ENCODE measurements at places on chromosomes 7 and 10. TPM values are rescaled to one million over a fixed set of nuclear protein-coding genes. Genes with fewer than 3 reads are reported as not detected.
A peak's percentile ranks its signal among the peaks of the same experiment; 100 is the strongest.

Gene CALML5
- total RNA-seq = not detected

Gene MYO3A
- total RNA-seq = not detected

Gene CYP2E1
- 3.3 TPM for total RNA-seq

DNA sequence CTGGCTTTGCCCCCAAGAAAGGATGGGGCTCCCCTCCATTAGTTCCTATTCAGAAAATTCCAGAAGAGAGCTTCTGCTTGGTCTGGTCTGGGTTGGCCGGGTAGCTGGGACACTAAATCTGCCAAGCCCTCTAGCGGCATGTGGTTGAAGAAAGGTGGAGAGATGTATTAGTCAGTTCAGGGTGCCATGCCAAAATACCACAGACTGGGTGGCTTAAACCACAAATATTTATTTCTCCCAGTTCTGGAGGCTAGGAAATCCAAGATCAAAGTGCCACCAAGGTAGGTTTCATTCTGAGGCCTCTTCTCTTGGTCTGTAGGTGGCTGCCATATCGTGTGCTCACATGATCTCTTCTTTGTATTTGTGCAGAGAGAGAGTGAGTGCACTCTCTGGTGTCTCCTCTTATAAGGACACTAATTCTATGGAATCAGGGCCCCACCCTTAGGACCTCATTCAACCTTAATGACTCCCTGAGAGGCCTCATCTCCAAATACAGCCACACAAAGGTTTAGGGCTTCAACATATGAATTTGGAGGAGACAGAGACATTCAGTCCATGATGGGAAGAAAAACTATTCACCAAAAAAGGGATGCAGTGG, 38.7 kb upstream of the MTPAP start:
- DNase-seq = peak; percentile 90

DNA sequence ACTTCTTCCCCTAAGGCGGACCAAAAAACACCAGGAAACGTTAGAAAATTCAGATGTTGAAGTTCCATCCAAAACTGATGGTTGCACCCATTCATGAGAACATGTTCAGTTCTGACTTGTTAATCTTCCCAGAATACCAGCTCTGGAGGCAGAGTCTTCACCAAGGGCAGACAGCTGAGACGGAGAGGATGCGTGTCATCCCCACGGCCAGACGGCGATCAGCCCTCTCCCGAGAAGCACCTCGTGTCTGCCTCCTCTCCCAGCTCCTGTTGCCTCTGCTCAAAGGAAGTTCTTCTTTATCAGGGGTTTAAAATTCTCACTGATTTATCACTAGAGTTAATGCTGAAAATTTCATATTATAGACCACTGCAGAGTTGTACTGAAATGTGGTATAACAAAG, 269.7 kb downstream of the ZMYND11 start:
- DNase-seq = no peak

DNA sequence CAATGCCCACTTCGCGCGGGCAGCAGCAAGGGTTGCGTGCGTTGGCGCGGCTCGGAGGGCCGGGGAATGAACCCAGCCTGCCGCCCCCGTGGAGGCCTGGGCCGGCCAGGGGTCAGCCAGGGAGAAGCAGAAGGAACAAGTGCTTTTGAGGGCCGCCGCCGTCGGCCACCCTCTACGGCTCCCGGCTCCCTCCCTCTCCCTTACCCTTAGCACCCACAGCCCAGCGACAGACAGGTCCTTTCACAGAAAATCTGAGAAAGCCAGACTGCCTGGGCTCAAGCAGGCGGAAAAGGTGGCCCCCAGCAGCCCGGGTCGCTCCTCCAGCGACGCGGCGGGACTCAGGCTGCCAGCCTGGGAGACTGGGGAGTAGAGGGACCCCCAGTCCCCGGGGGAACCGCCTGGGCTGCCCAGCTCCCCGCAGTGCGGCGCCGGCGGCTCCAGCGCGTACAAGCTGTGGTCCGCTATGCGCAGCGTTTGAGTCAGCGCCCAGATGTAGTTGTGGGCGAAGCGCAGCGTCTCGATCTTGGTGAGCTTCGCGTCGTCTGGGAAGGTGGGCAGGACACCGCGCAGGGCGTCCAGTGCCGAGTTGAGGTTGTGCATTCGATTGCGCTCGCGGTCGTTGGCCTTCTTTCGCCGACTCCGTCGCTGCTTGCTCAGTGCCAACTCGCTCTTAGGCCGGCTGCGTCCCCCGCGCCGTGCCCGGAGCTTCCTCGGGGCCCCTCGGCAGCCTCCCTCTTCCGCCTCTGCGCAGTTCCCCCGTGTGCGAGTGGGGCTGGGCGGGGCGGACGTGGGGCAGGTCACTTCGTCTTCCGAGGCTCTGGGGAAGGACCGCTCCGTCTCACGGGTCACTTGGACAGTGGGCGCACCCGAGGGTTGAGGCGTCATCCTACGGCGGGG, 815 bp downstream of the NEUROG3 start:
- DNase-seq = no peak

Gene LIPK
- total RNA-seq = not detected

Gene UCMA
- not detected for total RNA-seq

All from PC-3 (cell line).